ENCODE measurements at places on chromosomes 11 and 22.

DNA sequence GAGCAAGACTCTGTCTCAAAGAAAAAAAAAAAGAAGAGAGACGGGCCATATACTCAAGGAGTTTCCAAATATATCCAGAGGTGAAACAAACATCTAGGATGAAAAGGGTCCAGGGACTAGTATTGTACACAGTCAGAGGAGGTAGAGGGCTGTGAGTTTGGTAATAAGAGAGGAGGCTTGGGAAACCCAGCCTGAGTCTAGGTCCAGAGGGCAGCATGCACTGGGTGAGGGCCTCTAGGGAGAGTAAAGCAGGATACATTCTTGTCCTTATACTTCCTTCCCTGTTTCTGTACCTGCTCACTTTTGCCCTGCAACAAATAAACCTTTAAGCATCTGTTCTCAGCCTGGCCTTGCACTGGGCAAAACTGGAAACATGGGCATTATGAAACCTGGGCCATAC is 31.5 kb downstream of the STIM1 start:
- no peak for DNase-seq

GRCh38 chr22:32088084-32088483 is 45.0 kb downstream of the SLC5A1 start:
- no peak for DNase-seq

- no peak for DNase-seq
These were observed 47.8 kb downstream of the COPB1 start for GRCh38 chr11:14451825-14452224.

DNA sequence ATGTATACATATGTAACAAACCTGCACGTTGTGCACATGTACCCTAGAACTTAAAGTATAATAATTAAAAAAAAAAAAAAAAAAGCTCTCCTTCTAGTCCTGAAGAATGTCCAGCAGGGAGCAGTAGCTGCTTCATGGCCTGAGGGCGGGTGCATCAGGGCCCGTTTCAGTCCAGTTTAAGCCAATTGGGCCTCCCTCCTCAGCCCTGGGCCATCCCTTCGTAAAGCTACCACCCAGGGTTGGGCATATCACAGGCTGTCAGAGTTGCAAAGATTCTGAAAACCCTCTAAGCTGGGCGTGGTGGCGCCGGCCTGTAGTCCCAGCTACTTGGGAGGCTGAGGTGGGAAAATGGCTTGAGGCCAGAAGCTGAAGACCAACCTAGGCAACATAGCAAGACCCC is 5.4 kb downstream of the TMPRSS13 start:
- no peak for DNase-seq

DNA sequence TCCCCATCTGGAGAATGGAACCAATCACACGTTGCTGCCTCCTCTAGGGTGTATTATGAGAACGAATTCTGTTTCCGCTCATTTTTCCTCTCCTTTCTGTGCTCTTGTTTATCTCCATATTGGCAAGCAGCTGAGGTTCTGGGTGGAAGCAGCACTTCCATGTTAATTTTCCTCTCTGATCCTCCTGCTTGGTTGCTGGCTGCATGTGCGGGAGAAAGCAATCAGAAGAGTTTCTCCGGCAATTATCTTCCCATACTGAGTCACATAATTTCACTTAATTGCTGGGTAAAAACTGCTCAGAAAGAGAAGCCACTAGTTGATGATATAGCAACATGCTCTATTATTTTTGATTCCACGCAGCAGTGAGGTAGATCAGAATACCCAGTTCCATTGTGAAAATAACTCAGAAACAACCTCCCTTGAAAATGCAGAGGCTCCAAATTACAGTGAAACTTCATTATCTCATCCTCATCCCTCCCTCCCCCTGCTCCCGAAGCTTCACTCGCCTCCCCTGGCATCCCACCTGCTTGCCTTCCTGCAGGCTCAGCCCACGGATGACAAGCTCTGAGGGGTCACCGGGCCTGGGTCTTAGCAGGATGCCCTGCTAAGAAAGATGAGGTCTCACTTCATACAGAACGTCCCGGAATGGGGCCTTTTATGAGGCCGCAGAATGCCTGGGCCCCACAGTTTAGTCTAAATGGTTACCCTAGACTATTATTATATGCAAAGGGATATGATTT is 20.4 kb downstream of the FXYD6 start:
- no peak for DNase-seq

GRCh38 chr22:26086359-26086758 is 82.9 kb upstream of the SEZ6L start:
- no peak for DNase-seq

DNA sequence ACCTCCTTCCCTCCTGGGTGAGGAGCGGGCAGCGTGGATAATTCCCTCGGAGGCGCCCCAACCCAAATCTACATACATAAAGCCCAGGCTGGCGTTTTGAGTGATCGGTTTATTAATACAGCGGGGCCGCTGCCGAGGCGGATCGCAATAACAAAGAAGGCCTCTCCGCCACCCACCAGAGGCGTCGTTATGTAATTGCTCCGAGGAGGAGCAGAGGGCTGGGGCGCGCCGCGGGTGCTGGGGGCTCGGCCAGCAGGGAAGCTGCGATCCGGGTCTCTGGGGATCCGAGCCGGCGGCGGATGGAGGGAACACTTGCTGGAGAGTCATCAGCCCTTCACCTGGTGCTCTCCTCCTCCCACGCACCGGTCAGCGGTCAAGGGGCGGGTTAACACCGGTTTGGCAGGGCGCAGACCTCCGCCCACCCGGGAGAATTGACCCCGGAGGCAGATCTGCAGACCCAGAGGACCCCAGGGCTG is 6.4 kb upstream of the TP53I11 start:
- DNase-seq = no peak

DNA sequence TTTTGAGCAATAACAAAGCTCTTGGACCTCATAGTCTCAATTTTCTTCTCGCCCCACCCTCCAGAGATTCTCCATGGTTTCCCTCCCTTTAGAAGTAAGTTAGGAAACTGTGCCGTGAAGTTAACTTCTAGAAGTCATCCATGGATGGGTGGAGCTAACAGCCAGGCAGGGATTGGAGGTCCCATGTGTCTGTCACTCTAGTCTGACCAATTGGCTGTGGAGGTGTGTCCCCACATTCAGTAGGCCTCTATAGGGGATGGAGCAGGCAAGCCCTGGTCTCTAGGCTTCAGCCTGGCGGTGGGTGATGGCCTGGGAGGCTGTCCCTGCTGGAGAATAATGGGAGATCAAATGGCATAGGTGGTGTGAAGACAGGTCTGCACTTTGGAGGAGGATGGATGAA is 50.7 kb downstream of the TP53I11 start:
- DNase-seq = no peak

- no peak for DNase-seq
These were observed 20.4 kb downstream of the FAM168A start for GRCh38 chr11:73577496-73577917.

DNA sequence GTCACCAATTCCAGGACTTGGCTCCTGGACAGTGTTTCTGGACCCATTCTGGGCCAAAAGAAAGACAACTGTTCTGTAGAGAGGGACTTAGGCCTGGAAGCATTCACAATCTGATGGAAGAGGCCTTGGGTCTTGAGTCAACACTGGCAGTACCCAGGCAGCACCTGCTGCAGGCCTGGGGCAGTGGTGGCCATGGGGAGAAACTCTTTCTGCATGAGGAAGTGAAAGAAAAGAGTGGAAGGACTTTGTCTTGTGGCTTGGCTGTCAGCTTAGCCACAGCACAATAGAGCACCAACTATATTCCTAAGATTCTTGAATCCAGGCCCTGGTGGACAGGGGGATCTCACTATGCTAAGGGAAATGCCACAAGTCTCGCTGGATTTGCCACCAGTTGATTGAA is 70.6 kb downstream of the CTSC start:
- DNase-seq = no peak

DNA sequence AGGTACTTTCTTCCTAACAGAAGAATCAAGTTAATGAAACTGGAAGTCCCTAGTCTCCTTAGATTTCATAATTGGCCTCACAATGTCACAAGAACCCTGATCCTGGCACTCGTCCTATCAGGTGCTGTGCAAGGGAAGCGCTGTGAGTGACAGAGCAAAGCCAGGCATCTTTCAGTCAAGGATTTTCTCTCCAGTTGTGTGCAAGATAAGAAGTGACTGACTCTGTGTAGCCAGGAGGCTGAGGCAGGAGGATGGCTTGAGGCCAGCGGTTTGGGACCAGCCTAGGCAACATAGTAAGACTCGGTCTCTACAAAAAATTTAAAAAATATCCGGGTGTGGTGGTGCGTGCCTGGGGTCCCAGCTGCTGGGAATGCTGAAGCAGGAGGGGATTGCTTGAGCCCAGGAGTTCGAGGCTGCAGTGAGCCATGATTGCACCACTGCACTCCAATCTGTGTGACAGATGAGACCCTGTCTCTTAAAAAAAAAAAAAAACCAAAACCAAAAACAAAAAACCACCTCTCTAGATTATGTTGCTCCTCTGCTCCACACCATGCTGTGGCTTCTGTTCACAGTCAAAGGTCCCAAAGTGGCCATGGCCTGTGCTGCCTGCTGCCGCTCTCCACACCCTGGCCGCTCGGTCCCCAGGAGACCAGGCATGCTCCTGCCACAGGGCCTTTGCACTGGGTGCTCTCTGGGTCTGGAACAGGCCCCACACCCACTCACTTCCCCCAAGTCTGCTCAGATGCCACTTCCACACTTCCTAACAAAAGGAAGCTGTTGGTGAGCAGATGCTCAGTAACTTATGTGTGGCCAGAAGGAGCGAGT is 54.2 kb upstream of the CLDN5 start:
- DNase-seq = no peak

- DNase-seq = no peak
These were observed 43.1 kb downstream of the CACNG2 start for GRCh38 chr22:36660510-36660840.

GRCh38 chr11:33861386-33861785 is 30.5 kb downstream of the LMO2 start:
- DNase-seq = no peak

Measured in stimulated activated CD8-positive, alpha-beta memory T cell treated with anti-CD3 and anti-CD28 coated beads, Interleukin-7, amount 100 ng/mL, for 1 hour (primary cell).